ENCODE measurements at places on chromosomes 2 and 18. TPM values are rescaled to one million over a fixed set of nuclear protein-coding genes. Genes with fewer than 3 reads are reported as not detected.

Gene IMPACT
- 11.6 TPM for total RNA-seq

Gene TRABD2A
- not detected for total RNA-seq

Gene PDE1A
- total RNA-seq = 4.2 TPM

Gene NEDD4L
- 209 TPM for total RNA-seq

Gene SERPINB10
- not detected for total RNA-seq

Gene DBI
- 134 TPM for total RNA-seq

Gene PLGLB1
- 5.4 TPM for total RNA-seq

Gene TSPYL6
- total RNA-seq = 0.27 TPM

Gene CBLN2
- total RNA-seq = 0.17 TPM

Gene MYCN
- total RNA-seq = 43.8 TPM

Gene CUL3
- 99.4 TPM for total RNA-seq

Gene IL18R1
- not detected for total RNA-seq

Gene ANKRD30B
- total RNA-seq = not detected

- no peak for DNase-seq
These were observed 892.2 kb upstream of the ZEB2 start for GRCh38 chr2:145412155-145412554.

- DNase-seq = no peak
These were observed 128.2 kb upstream of the DNAJC10 start for GRCh38 chr2:182587831-182588230.

DNA sequence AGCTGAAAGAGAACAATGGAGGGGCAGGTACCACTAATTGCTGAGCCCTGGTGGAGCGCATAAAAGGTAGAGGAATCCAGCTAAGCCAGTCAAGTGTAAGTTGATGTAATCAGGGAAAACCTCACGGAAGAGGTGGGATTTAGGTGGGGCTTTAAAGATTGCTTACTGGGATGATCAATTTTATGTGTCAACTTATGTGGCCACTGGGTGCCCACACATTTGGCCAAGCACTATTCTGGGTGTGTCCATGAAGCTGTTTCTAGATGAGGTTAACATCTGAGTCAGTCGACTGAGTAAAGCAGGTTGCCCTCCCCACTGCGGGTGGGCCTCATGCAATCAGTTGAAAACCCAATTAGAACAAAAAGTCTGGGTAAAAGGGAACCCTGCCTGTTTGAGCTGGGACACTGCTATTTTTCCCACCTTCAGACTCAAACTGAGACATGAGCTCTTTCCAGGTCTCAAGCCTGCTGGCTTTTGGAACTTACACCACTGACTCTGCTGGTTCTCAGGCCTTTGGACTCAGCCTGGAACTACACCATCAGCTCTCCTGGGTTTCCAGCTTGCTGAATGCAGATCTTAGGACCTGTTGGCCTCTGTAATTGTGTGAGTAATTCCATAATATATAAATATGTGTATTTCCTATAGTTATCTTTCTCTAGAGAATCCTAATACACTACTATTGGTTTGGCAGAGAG, 67.3 kb downstream of the MYO5B start:
- DNase-seq = no peak

DNA sequence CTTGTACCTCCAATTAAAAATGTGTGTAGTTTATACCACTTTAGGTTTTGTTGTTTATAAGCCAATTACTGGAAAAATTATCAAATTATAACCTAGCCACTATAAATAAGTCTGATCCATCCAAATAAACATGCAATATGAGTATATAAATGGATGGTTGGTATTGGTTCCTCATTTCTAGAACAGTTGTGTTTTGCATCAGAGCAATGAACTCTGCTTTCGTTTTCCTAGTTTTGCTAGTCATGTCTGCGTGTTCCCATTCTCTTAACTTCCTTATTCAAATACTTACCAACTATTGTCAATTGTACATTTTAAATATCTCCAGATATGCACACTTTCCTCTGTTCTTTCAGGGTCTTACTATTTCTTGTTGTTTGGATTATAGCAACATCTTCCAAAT, 641.7 kb downstream of the NR4A2 start:
- DNase-seq = no peak

GRCh38 chr18:35050705-35051195, 9.5 kb downstream of the MAPRE2 start:
- DNase-seq = no peak

DNA sequence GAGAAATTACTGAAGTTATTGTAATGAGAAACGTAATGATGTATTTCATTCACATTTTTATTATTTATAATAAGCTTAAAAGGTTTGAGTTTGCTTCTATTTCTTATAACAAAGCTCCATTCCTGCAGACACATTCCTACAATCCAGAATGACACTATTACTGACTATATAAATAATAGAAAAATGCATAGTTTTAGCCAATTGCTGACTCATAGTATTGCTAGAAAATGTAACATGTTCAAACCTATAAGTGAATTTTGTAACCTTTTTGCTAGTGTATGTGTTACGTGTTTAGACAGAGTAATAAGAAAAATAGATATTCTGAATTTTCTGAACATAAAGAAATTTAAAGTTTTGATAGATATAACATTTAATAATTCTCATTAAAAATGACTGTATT, 9.3 kb upstream of the VWC2L start:
- no peak for DNase-seq

DNA sequence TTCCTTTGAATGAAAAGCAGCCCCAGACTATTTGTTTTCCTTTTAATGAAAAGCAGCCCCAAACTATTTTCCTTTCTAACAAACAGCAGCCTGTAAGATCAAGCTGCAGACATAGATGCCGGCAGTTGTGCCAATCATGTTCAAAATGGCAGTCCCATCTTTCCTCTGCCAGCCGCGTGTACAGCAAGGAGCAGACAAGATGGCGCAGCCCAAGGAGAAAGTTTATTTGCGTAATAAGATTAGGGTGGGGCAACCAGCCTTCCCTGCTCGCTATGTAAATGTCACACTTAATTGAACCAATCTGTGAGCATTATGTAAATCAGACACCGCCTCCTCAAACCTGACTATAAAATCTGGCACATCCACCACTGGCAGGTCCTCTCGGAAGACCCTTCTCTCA, 226.0 kb downstream of the TGIF1 start:
- DNase-seq = no peak

DNA sequence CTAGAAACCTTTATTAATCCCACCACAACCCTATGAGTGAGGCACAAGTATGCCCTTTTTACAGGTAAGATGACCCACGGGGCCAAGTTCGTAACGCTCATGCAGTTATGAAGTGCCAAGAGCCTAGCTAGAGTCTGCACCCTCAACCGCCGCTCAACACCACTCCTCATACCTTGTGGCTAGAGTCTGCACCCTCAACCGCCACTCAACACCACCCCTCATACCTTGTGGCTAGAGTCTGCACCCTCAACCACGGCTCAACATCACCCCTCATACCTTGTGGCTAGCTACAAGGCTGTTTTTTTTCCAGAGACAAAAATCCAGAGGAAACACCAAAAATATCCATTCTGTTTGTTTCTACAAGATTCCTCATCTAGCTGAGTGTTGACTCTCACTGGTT, 4.6 kb downstream of the TXNL4A start:
- no peak for DNase-seq

DNA sequence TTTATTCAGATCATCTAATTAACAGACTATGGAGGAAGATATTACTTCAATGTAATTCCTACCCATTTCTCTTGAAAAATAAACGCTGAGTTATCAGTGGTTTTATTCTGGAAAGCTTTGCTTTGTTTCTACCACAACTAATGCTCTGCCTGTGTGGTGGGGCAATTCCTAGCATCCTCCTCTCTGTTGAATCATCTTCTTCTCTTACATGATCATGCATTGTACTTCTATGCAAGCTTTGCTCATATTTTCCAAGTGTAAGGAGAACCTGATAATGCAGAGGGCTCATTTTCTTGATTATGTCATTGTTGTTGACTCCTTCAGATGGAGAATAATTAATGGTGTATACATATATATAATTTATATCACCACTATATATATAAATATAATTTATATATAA, 46.7 kb downstream of the CCDC195 start:
- DNase-seq = no peak

- DNase-seq = no peak
These were observed 448.5 kb downstream of the ZEB2 start for GRCh38 chr2:144071461-144071860.

- DNase-seq = no peak
These were observed 674.8 kb downstream of the SUCLG1 start for GRCh38 chr2:83784315-83784714.

DNA sequence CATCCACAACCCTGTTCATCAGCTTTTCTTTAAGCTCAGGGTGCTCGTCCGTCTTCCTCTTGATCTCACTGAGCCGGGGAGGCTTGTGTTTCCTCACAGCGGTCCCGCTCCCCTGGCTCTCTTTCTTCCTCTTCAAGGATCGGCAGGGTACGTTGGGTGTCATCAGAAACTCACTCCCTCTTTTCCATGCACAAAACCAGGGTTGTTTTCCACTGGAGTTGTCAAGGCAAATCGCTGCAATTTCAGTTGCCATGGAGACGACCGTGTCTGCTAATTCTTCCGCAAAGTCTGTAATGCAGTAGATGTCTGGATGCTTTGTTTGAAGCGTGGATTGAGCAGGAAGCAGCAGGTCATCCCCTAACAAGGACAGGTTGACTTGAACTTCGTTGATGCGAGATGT, 146.4 kb downstream of the DAW1 start:
- DNase-seq = no peak

DNA sequence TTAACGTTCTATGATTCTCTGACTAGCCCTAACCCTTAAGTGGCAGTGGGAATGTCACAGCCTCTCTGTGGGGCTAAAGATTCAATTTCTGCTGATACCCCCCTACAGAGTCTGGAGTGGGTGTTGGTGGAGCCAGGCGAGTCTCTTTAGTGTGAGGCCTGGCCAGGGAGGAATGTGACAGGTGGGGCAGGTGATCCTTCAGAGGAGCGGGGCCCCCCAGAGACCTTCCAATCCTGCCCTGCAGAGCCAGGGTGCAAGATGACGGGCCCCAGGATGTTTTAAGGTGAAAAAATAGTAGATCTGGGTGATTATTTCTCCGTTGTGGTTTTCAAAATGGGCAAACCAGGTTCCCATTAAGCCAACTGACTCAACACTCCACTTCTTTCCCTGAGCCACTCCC, 28.2 kb upstream of the DNMT3A start:
- DNase-seq = no peak

GRCh38 chr18:77088963-77089722, 43.4 kb downstream of the MBP start:
- DNase-seq = no peak

- DNase-seq = no peak
These were observed 290.5 kb upstream of the KYNU start for GRCh38 chr2:142586693-142587580.

DNA sequence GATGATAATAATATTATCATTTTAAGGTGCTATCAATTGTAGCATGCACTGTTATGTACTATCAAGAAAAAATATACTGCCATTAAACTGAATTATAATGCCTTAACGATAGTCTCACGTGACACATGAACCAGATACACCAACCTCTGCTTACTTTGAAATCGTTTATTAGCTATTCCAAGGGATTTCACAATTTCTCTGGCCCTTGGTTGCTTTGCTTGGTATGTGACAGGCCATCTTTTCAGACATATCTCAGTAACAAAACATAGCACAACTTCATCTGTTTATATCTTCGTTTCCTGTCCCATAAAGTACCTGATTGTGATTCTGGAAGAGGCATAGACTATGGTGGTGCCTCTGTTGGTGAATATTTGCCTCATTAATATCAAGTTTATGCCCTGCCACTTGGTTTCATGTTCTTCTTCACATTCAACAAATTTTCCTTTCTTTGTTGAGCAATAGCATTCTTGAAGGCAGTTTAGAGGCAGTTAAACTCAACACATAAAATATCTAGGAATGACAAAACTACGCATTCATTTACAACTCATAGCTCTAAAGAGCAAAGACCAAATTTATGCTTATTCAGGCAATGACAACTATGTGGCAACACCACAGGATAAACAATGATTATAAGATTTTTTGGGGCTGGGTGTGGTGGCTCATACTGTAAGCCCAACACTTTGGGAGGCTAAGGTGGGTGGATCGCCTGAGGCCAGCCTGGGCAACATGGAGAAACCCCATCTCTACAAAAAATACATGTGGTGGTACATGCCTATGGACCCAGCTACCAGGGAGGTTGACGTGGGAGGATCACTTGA, 84.3 kb downstream of the MCFD2 start:
- no peak for DNase-seq

DNA sequence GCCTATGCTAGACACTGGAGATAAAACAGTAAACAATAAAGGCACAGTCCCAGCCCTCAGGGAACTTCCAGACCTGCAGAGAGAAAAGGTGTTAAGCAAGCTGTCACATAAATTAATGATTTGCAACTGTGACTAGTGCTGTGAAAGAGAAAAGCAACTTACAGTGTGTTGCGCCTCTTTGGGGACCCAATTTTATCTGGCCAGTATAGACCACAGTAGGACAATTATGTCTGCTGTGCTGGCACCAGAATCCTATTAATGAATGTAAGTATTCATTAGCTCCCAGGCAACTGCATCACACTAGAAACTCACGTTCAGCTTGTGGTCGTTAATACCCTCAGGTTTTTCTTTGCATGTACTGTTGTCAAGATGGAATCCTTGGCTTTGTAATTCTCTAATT, 55.3 kb upstream of the CHST9 start:
- no peak for DNase-seq

- peak; percentile 40 for DNase-seq
These were observed 13.3 kb upstream of the CYP20A1 start for GRCh38 chr2:203225423-203226039.

DNA sequence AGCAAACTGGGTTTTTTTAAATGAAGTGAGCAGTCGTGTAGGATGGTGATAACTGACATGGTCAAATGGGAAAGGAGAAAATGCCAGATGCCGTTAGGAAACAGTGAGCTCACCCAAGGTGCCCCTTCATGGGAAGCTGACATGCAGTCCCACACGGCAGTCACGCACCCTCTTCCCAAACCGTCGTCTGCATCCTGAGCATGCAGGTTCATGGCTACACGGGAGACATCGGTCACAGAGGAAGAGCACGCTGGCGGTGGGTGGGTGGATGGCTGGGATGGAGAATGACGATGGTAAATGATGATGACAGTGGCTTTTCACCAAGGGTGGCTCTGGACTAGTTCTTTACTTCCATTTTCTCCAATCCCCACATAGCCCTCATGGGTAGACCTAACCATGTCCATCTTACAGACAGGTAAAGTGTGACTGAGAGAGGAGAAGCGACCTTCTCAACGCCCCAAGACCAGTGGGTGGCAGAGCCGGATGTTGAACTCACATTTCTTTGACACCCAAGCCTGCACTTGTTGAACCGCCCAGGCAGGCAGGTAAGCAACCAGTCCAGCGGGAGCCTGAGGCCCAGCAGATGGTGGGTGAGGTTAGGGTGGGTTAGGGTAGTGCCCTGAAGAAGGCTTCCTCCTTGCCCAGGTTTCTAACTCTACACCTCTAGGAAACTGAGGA, 44.5 kb downstream of the TNS1 start:
- peak; percentile 2 for DNase-seq

- no peak for DNase-seq
These were observed 472 bp upstream of the PLEKHM3 start for GRCh38 chr2:208025814-208026184.

GRCh38 chr2:134232461-134232860, 21.4 kb upstream of the MGAT5 start:
- DNase-seq = no peak

DNA sequence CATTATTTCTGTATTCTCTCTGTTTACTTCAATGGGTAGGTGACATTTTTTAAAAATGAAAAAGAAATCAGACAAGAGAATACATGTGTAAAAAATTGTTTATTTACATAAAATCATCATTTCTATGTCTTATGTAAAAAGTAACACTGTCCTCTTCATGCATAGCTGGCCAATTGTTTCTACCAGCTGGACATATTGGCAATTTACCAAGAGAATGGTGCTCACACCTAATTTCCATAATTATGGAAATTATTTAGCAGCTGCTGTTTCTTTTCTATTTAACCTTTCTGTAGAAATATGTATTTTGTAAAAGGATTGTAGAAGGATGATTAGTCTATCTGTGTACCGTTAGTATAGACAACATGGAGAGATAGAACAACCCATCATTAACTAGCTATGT, 791.9 kb downstream of the TRIB2 start:
- no peak for DNase-seq

Data from glutamatergic neuron (in vitro differentiated cells).